ENCODE measurements at places on chromosomes 2 and 18.

- no peak for DNase-seq
These were observed 602.9 kb downstream of the NYAP2 start for GRCh38 chr2:226002438-226002837.

GRCh38 chr2:120876526-120877280 lies 141.0 kb downstream of the GLI2 start:
- no peak for DNase-seq

- DNase-seq: no peak
These were observed 313.7 kb downstream of the SATB2 start for GRCh38 chr2:199144036-199144435.

- DNase-seq: no peak
These were observed 129.9 kb downstream of the TXNL1 start for GRCh38 chr18:56508370-56509036.

- DNase-seq: no peak
These were observed 7.8 kb downstream of the RBM44 start for GRCh38 chr2:237806334-237806733.

GRCh38 chr18:5122272-5122671 lies 74.8 kb downstream of the AKAIN1 start:
- no peak for DNase-seq

DNA sequence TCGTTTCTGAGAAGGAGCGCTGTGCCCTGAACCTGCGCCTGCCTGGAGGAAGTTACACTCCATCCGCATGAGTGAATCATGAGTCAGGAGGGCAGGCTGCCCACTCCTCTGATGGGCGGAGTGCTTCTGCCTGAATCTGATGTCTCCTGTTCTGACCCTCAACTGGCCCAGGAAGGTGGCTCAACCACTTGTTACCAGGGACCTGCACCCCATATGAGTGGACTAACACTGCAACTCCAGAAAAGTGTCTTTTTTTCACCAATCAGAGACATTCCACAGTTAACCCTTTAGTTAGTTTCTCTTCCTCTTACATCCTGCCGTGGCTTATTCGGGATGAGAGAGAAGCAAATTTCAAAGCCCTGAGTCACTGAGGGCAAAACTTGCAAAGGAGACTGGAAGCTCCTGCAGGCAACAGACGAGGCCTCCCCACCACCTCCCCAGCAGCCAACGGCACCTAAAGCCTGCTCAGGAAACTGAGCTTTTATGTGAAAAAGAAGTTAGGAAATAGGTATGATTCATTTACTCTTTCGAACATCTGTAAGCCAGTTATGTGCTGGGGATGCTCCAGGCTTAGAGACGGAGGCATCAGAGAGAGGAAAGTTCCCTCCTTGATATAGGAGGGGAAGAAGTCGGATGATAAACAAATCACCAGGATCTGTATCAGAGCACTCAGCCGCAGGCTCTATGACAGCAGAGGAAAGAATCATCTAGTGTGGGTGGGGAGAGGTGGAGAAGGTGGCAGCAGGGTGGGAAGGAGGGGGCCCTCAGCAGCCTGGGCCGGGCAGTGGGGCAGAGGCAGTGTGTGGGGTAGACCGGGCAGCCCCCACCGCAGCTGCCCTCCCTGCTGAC lies 30.9 kb downstream of the MBP start:
- no peak for DNase-seq

DNA sequence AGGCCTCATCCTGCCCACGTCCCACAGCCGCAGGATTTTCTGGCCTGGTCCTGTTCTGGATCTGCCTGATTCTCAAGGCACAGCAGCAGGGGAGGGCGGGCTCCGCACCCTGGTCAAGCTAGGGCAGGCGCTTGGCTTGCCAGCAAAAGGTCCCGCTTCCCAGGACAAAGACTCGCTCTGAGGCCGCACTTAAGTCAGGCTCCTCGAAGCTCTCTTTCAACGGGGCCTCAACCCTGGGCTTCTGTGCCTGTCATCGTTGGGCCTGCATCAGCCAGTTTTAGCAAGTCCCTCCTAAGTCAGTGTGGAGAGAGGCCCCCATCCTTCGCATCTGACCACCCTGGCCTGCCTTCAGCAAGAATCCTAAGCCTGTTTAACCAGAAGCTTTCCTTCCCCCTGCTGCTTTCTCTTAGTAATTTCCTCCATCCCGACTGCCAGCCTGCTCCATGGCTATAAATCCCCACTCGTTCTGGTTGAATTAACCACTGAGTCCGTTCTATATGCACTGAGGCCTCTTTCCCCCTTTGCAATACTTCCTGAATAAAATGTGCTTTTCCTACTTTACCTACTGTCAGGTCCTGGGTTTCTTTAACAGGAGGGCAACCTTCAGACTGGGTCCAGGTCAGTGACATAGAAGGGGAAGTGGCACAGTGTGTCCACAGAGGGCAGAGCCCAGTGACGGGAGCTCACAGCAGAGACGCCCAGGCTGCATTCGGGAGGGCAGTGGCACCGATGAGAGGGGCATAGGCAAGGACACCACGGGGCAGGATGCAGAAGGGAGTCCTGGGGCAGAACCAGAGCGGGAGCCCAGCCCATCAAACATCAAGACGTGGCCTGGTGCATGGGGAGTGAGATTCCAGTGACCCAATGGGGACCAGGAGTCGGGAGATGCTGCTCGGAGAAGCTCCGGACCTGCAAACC lies 62.7 kb downstream of the SP110 start:
- no peak for DNase-seq

DNA sequence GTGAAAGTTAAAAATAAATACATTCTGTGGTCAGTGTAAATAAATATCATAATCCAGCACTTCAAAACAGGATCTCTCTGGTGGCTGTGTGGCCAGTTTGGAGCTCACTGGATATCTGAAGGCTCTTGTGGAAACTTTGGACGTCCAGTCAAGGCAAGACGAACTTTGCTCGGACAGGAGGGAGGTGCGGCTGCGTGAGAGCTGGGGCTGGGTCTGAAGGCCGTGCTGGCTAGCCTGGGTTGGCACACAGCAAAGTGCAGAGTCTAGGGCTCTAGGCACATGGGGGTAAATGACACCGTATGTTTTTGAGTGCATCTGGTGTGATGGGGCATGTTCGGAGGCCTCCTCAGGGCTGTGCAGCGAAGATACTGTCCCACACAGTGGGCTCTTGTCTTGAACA lies 78.9 kb upstream of the TXNDC2 start:
- no peak for DNase-seq

DNA sequence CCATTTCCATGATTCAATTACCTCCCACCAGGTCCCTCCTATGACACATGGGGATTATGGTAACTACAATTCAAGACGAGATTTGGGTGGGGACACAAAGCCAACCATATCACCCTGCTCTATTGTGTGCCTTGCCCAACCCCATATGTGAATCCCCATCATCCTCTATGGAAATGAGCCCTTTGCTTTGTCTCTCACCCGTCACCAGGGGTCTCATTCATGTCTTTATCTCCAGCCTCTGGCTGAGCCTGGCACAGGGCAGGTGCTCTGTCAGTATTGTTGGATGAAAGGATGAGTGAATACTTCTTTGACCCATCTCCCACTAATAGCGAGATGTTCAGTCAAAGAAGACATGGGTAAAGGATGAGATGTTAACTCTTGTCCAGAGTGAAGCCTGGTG lies 116.6 kb upstream of the LGALSL start:
- DNase-seq: no peak

GRCh38 chr18:48915626-48916425 lies 34.9 kb downstream of the SMAD7 start:
- DNase-seq: no peak

GRCh38 chr2:76316691-76317090 lies 606.0 kb upstream of the GCFC2 start:
- DNase-seq: no peak

DNA sequence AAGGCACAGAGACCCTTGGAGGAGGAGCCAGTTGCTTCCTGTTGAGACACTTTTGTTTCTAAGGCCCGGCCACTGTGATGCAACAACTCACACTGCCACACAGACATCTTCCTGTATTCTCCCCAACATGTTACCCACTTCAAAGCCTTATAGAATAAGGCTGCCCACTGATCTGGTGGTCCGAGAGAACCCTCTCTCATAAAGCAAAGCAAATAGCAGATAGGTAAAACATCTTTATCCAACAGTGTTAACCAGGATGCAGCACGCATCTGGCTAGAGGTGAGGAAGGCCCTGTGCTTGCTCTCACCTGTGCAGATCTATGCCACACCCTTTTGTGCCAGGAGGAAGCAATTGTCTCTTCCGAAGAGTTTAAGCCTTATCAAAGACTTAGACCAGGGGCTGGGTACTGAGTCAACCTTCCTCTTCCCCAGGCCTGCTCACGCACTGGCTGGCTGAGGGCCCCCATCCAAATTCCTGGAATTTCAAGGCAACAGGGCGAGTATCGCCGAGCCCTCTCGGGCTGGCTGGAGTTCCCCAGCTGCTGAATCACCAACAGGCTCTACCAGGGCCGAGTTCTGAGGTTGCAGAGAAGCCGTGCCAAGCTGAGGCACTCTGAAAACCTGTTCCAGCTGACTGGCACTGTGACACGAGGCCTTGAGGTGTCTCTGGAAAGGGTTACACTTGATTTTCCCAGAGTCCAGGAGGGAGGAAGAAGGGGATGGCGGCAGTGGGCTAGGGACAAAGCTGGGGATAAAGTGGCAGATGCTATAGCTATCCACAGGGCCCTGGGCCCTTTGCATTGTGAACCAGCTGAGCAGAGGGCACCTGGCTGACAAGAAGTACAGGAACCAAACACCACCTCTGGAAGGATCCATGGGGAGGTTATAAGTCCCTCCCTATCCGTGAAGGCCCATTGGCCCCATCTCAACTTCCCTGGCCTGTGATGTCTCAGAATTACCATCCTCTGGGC lies 29.3 kb downstream of the TGFA start:
- no peak for DNase-seq
